ENCODE measurements at places on chromosomes 7 and 10.

- no peak for DNase-seq
These were observed 3.2 kb downstream of the TRPV6 start for GRCh38 chr7:142882338-142882678.

GRCh38 chr10:34753014-34753757, 61.9 kb downstream of the PARD3 start:
- no peak for DNase-seq

DNA sequence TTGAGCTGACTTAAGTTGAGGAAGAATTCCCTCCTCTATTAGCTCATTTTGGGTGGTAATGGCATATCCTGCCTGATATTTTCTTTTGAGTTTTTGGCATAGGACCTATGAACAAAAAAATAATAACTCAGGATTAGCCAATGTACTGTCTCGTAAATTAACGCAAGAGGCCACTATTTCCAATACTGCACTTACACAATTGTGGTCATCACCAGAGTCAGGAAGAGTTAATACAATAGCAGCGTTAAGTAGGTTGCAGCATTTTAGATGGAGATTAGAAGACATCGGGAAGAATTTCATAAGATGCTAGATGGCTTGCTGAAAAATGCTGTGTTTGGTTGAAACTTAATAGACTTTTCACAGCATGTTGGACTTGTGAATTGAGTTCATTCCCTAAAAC, 36.4 kb downstream of the ANTXRL start:
- DNase-seq, result no peak

- DNase-seq, result no peak
These were observed 476 bp upstream of the ZFYVE27 start for GRCh38 chr10:97736403-97736901.

GRCh38 chr10:93495654-93496321, 624 bp upstream of the CEP55 start:
- DNase-seq, result peak; percentile 58

DNA sequence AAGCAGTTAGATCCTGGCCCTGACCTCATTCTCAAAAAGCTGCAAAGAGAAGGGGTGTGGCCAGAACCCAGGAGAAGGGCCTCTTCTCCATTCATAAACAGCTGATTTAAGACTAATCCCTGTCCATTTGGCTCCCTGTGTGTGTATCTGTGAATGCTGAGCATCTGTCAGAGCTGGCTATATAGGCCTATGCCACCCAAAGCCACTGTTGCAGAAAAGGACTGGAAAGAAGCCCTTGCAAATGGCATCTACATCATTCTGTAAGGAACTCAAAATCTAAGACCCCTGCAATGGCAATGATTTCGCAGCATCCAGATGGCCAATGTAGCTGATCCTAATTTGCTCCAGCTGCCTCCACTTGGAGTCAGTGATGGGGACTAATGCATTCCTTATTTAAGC, 384.5 kb downstream of the KCNMA1 start:
- DNase-seq, result no peak

GRCh38 chr7:25897261-25897782, 254.7 kb upstream of the NFE2L3 start:
- no peak for DNase-seq

DNA sequence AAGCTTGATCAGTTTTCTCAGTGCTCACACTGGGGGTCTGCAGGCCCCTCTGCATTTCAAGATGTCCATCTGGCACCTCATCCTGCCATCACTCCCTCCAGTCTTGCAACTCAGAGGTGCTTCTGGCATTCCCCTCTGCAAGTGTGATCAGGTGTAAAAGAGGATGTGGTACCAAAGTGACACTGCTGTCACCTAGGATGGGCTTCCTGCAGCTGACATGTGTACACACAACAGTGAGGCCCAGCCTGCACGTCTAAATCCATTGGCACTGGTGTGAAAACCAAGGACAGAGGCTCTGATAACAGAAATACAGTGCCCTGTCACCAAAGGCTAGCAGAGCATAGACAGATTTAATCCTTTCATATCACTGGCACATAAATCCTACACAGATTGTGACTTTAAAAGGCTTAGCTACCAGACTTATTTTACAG, 162.5 kb upstream of the CELF2 start:
- no peak for DNase-seq

- DNase-seq, result peak; percentile 72
These were observed 512.8 kb upstream of the GALNT17 start for GRCh38 chr7:70619130-70619529.

GRCh38 chr7:129074361-129074871, 19.5 kb upstream of the TNPO3 start:
- no peak for DNase-seq

DNA sequence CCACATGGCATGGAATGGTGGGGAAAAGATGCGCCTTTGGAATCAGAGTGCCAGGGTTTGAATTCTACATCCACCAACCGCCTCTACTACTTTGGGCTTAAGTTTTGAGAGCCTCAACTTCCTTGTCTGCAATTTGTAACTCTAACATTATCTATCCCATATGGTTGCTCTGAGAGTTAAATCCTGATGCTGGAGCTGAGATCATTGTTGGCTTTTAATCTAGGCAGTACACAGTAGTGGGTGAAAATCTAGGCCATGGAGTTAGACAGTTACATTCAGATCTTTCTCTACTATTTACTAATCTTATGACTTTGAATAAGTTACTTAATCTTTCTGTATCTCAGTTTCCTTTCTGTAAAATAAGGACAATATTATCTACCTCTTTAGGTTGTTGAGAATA, 149.7 kb upstream of the AOAH start:
- no peak for DNase-seq

DNA sequence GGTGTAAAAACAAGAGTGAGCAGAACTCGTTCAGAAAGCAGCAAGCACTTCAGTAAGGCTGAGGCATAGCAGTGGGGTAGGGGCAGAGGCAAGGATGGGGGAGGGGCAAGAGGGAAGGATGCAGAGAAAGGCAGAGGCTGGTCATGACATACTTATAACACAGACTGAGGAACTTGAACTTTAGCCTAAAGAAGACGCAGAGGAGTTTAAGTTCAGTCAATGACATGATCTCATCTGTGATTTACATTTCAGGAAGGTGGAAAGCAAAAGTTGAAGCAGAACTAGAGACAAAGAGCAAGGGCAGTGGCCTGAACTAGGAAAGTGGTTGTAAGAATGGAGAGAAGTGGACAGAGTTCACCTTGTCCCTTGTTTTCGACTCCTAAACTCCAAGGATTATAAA, 15.8 kb downstream of the MACC1 start:
- DNase-seq, result no peak

DNA sequence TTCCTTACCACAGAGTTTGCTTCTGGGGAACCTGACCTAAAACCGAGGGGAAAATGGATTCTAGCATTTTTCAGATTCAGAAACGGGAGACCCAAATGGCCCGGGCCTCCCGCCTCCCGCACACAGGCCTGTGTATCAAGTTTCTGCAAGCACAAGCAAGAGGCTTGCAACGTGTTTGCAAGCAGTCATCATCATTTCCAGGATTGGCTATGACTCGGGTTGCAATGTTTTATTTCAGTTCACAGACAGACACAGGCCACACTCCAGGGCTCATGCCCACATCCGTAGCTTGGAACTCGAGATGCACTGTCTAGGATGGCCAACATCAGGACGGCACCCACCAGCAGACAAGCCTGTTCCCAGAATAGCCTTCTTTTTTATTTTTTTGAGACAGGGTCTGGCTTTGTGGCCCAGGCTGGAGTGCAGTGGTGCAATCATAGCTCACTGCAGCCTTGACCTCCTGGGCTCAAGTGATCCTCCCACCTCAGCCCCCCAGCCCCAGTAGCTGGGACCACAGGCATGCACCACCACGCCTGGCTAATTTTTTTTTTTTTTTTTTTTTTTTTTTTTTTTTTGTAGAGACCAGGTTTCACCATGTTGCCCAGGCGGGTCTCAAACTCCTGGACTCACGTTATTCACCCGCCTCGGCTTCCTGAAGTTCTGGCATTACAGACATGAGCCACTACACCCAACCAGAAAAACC, 68.1 kb upstream of the FOXK1 start:
- no peak for DNase-seq

DNA sequence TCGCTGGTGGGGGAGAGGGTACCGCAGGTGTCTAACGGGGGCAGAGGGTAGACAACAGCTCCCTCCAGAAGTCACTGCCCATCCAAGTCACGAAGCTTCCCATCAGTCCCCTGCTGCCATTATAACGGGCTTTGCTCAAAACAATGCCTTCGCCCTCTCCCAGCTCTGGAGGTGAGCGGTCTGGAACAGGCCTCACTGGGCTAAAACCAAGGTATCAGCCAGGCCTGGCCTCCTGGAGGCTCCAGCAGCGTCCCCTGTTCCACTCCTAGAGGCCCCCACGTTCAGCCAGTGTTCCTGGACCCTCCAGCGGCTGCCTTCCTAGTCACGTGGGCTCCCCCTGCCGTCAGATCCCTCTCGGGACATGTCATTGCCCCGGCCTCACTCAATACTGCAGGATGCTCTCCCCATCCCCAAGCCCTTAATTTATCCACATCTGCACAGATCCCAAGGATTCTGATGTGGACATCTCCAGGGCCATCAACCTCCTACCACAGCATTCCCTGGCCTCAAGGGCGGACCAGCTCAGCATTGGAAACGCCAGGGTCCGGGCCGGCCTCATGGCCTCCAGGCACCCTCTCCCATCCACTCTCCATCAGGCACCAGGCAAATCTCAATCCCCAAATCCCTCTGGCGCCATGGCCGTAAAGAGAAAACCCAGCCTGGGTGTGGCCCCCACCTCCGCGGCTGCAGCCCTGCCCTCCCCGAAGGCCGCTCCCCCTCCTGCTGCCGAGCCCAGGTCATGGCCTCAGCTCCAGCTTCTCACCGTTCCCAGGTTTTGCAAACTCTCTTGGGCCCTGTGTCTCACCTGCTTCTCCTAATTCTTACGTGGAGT, 104.1 kb upstream of the FAM20C start:
- no peak for DNase-seq

GRCh38 chr10:77647543-77648293, 10.1 kb upstream of the KCNMA1 start:
- no peak for DNase-seq

DNA sequence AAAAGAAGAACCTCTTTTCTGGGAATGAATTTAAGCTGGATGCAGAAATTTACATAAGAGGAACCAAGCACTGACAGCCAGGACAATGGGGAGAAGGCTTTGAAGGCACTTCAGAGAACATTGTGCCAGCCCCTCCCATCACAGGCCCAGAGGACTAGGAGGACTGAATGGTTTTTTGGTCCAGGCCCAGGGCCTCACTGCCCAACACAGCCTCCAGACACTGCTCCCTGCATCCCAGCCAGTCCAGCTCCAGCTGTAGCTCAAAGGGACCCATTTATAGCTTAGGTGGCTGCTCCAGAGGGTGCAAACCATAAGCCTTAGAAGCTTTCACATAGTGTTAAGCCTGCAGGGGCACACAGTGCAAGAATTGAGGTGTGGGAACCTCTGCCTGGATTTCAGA, 142.1 kb downstream of the DPY19L1 start:
- DNase-seq, result no peak
